ENCODE measurements at places on chromosomes 12 and 14. TPM values are rescaled to one million over a fixed set of nuclear protein-coding genes. Genes with fewer than 3 reads are reported as not detected.

The COX8C gene
- total RNA-seq = not detected

The RPL10L gene
- not detected for total RNA-seq

The GLS2 gene
- total RNA-seq = 1.9 TPM

The CCDC196 gene
- total RNA-seq = not detected

The GXYLT1 gene
- total RNA-seq = 5.0 TPM

The CMKLR1 gene
- total RNA-seq = 5.6 TPM

The HOXC9 gene
- 37.7 TPM for total RNA-seq

GRCh38 chr12:5650829-5651461 is 219.0 kb downstream of the NTF3 start:
- no peak for DNase-seq

DNA sequence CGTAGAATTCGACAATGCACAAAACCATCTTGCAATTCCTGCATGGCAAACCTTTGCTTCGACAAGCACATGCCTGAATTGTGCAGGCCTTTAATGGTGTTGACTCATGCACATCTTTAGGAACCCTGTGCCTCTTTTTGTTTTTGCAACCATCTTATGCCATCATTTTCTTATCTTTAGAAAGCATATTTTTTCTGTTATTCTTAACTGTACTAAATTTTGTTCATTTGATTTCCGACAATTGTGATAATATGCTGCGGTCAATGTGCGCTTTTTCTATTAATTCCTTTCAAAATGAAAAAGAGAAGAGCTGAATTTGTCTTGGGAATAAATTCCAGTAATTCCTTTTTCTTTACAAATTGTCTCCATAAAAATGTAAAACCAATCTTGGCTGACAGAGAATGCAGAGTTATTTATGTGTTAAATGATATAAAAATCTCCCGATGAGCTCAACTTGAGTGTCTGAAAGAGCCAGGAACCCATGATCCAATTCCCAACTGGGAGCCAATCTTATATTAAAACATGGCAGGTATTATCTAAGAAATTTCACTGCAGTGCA is 20.1 kb upstream of the CDK17 start:
- DNase-seq = no peak

DNA sequence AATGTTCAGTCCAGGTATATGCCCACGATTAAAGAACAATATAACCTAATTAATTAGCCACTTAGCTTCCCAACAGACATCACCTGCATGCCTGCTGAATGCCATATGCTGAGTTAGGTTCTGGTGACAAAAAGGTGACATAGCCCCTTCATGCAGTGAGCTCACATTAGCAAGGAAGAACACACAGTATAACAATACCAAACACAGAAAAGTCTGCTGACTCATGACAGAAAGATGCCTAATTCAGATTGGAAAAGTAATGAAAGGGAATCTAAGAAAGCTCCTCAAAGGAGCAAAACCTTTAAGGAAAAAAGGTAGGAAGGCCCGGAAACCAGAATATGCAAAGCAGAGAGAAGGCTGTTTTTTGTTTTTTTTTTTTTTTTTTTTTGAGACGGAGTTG is 59.0 kb downstream of the FERMT2 start:
- no peak for DNase-seq

DNA sequence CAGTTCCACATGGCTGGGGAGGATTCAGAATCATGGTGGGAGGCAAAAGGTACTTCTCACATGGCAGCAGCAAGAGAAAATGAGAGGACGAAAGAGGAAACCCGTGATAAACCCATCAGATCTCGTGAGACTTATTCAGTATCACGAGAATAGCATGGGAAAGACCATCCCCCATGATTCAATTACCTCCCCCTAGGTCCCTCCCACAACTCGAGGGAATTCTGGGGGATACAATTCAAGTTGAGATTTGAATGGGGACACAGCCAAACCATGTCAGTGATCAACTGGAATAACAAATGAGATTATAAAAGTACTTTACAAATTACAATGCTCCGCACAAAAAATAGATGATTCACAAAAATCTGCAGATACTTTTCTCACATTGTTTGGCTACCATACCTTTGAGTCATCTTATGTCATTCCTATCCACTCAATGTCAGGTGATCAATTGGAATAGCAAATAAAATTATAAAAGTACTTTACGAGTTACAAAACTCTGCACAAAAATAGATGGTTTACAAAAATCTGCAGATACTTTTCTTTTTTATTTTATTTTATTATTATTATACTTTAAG is 338.9 kb downstream of the C12orf50 start:
- no peak for DNase-seq

GRCh38 chr14:23572524-23572828 is 4.9 kb upstream of the AP1G2 start:
- no peak for DNase-seq

- no peak for DNase-seq
Observed at GRCh38 chr14:58354808-58355207, 40.9 kb upstream of the TOMM20L start.

- no peak for DNase-seq
Observed at GRCh38 chr14:66284346-66284745, 201.8 kb upstream of the CCDC196 start.

DNA sequence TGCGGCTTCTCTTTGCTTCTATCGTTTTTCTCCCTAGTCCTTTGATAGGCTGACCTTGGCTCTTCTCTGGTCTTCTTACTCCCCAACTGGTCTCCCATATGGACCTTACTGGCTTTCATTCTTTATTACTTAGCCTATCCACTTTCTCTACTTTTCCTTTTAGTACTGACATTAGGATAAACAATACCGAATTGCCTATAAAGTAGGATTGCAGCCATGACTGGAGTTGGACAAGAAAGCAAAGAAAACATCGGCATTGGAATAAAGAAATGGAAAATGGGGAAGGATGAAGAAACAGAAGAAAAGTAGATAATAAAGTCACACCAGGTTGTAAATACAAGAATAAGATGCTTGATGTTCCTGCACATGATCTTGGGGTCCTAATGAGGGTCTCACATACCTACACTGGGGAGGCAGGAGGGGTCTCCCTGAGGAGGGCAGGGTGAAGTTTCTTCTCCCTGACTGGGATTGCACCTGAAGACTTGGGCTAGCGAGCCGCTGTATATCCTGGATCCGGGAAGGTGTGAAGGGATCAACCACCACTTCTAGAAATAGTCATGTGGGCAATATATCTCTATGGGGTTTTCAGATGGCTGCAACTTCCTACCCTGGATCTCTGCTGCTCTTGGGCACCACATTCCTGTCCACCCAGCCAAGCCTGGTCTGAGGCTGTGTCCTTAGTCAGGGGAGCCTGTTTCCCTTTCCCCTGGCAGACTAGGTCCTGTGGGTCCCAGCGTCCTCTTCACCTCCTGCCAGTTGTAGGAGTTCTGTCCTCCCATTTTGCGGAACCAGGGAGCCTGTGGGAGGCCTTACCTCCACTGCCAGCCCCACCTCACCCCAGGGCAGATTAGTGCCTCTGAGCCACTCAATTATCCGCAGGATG is 13.1 kb downstream of the NKX2-1 start:
- DNase-seq = no peak

DNA sequence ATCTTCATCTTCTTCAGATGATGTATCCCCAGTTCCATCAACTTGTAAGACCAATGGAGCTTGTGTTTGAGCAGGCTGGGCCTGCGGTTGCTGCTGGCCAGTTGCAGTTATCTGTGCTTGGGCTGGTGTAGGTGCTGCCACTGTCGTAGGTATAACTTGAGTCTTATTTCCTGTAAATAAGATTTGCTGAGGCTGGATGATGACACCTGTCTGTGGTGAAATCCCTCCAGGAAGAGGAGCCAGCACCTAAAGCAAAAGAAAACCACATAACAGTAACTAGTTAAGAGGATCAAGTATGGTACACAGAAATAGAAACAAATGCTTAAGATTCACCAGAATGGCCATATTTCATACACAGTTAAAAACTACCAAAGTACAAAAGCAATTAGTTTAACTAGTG is 28.2 kb downstream of the GTF2A1 start:
- no peak for DNase-seq

Data from gastrocnemius medialis (tissue), 4 donors.